ENCODE measurements at places on chromosomes 4 and X.

DNA sequence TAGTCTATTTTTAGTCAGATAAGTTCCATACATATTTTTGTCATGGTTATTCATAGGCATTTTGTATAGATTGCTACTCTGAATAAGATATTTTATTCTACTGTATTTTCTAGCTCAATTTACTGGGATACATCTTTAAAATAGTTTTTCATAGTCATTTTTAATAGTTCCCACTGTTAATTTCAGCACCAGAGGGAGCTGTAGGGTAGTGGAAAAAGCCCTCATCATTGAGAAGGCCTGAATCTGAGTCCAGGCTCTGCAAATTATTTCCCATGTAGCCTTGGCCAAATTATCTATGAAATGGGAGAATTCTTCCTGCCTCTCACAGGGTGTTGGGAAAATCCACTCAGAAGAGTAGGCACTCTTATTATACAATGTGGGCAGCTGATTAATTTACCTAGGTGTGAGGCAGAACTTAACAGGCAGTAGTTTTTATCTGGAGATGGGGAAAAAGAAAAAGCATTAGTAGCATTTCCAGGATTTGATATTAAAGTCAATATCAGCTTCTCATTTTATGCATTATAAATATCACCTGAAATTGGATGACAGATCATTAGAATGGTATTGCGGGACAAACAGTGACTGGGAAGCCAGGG lies 102.9 kb upstream of the PAQR3 start:
- DNase-seq, result no peak

GRCh38 chrX:107674480-107675364 lies 46.4 kb downstream of the PRPS1 start:
- no peak for DNase-seq

- no peak for DNase-seq
Observed at GRCh38 chr4:8732092-8732491, 139.5 kb downstream of the CPZ start.

DNA sequence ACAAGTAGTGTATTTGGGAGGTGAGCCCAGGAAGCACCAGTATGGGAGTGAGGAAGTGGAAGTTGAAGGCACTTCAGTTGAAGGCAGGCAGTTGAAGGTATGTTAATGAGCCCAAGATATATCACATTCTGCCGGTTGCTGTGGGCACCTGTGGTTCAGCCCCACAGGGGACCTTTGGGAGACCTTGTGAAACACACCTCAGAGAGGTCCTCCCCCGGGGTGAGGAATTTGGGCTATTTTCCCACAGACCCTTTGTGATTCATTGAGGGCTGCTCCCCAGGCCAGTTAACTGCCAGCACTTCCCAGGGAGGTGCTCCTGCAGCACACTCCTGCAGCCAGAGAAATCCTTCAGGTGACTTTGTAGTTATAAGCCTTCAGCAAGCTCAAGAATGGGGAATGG lies 45.9 kb downstream of the PTCHD1 start:
- DNase-seq, result no peak

DNA sequence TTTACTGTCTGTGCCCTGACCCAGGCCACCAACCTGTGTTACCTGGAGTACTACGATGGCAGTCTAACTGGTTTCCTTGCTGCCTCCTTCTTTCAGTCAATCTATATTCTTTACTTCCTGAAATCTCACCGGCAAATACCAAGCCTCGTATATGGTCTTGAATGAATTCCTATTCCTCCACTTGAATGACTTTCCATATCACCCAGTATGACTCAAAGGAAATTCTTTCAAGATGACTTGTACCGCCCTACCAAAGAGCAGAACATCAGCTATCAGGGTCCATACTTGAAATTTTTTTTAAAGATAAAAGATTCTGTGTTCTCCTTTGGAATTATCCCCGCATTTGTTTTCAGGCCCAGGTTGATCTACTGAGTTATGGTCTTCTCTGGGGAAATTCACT lies 378.0 kb downstream of the AFF2 start:
- no peak for DNase-seq

DNA sequence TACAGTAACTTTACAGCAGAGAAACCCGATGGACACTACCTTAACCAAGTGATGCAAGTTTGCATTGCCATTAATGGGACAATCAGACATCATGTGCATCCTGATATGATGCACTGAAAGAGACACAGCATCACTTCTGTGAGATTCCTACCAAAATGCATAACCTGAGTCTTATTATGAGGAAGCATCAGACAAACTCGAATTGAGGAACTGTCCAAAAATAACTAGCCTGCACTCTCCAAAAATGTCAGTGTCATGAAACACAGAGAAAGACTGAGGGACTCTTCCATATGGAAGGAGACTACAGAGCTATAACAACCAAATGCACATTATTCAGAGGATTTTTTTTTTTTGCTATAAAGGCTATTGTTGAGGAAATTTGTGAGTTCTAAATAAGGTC lies 66.6 kb upstream of the IQSEC2 start:
- DNase-seq, result no peak

DNA sequence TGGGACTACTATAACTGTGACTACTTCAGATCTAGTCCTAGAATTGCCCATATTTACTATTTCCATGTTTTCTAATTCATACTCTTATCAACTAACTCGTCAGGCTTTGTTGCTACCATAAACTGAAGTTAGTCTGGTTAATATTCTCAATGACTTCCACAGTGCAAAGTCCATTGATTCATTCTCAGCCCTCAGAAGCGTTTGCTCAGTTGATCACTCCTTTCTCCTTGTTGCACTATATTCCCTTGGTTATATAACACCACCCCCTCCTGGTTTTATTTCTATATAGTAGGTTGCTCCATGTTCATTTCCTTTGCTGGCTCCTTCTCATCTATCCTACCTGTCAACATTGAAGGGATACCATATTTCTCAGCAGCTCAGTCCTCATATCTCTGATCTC lies 27.2 kb upstream of the SLC6A14 start:
- DNase-seq, result no peak

DNA sequence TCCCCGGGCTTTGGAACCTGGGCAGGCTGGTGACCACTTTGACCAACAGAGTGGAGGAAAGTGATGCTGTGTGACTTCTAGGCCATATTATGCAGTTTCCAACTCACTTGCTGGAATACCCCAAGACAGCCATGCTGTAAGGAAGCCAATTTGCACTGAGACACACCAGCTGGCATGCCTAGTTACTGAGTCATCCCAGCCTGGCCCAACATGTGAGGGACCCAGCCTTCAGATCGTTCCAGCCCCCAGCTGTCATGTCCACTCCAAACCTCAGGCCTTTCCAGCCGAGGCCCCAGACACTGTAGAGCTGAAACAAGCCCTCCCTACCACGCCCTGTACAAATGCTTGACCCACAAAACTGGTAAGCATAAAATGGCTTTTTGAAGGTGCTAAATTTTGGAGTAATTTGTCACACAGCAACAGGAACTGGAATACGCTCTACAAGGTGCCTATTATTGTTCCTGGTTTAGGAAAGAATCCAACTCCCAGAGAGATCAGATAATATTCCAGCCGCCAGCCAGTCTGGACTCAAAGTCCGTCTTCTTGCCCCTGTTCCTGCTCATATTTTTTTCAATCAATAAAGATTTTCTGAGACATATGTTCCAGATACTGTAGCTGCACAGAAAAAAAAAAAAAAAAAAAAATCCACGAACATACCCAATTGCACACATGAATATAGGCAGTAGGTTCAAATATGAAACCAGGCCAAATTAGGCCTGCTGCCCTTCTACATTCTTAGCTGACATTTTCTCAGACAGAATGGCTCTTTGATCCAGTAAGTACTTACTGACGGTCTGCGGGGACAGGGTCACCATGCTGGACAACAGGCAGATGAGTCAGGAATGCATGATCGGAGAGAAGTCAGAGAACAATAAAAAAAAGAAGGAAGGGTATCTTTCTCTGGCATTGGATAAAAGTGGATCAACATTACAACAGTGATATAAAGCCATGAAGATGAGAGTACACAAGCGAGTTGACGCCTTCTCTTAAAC lies 35.1 kb downstream of the SH3KBP1 start:
- no peak for DNase-seq

DNA sequence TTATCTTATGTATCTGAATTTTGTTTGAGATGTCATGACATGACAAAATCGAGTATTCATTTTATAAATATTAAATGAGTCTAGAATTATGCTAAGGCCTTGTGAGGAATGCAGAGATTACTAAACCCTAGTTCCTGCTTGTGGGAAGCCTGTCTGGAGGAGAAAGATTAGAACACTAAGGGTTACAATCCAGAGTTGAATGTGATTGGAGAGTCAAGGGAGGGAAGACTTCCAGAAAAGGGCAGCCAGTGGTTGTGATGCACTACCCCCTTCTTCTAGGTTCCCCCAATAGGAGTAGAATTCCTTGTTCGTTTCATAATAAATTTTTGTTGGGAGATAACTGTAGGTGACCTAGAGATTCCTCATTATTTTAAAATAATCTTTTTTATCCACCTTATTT lies 141.1 kb downstream of the AFF1 start:
- DNase-seq, result no peak

- no peak for DNase-seq
Observed at GRCh38 chrX:20284992-20285391, 18.3 kb upstream of the RPS6KA3 start.

DNA sequence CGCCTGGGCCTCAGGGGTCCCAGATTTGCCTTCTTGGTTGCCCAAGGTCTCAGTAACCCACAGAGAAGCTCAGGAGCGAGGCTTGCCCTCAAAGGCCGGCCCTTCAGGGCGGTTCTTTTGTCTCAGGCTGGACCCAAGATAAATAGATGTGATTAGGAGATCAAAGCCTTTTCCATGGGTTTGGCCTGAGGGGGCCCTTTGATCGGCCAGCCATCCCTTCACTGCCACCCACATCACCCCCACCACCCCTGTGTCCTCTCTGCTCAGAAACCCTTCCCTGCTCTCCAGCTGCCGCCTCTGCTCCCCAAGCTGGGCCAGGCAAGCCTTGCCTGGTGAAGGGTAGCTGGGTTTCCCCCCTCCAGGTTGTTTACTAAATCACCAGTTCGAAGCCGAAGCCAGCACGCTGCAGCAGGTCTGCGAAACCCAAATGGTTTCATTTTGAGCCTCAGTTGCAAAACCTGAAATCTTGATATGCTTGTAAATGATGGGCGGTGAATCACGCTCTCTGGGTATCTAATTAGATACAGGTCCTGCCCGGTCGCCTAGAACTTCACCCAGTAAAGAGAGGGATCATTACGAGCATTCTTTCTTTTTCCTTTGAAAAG lies 202.6 kb upstream of the BCOR start:
- DNase-seq, result no peak

DNA sequence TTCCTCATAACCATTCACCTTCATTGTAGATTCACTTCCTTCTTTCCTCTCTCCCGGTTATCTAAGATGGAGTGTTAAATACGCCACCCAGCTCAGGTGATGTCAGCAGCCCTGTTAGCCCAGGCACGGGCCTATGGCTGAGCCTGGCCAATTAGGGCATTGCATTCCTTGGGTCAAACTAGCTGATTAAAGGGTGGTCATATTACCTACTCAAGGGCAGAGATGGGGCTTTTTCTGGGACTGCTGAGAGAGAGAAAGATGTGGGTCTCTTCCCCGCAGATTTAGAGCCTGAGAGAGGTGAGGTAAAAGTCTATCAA lies 39.9 kb upstream of the AFAP1 start:
- no peak for DNase-seq

- no peak for DNase-seq
Observed at GRCh38 chr4:138977524-138977923, 38.1 kb upstream of the NOCT start.

GRCh38 chr4:127229855-127230608 lies 402.7 kb upstream of the INTU start:
- no peak for DNase-seq

- DNase-seq, result no peak
Observed at GRCh38 chr4:24372341-24372740, 212.0 kb downstream of the DHX15 start.

- no peak for DNase-seq
Observed at GRCh38 chr4:60611762-60612496, 588.2 kb upstream of the ADGRL3 start.

- DNase-seq, result no peak
Observed at GRCh38 chrX:17456526-17456925, 81.5 kb downstream of the NHS start.
